ENCODE measurements at places on chromosomes 3 and 15.

DNA sequence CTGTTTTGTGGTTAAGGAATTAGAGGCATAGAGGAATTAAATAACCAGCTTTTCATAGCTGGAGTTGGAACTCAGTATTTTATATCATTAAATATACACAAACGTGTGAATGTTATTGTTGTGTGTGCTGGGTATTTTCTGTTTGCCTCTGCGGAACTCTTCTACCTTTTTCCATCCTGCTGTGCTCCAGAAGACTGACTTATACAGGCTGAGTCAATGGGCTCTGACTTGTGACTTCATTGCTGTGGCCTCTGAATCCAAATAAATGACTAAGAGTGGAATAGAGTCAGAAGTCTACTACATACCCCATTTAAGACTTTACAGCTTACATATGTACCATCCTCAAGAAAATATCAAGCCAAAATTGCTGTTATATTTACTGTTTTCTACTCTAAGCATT is 17.6 kb downstream of the ARIH1 start:
- no peak for DNase-seq

GRCh38 chr15:38668898-38669391 is 104.3 kb upstream of the RASGRP1 start:
- DNase-seq, result no peak

DNA sequence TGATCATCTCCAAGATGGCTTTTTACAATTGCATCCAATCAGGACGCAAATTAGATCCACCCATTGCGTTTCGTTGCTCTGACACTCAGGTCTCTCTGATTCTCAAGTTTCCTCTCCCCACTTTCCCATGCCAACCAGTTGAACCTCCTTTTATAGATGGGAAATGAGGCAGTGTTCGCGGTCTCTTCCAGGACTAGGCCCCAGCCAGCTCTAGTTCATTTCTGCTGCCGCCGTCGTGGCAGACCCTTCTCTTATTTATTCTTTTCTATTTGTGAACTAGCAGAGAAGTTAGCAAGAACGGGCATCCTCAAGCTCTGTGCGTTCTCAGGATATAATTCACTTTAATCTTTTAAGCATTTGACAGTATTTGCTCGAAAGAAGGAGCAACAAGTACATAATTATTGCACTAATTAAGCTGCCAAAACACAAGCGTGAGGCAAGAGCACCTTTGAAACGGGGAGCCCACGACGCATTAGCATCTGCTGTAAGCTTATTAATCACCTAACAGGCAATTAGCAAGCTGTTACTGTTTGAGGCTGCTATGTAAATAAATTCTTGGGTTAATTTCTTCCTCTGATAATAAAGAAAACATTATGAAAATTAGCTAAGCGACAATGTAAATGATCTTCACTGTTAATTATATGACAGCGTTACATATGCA is 246.4 kb upstream of the TLE3 start:
- no peak for DNase-seq

DNA sequence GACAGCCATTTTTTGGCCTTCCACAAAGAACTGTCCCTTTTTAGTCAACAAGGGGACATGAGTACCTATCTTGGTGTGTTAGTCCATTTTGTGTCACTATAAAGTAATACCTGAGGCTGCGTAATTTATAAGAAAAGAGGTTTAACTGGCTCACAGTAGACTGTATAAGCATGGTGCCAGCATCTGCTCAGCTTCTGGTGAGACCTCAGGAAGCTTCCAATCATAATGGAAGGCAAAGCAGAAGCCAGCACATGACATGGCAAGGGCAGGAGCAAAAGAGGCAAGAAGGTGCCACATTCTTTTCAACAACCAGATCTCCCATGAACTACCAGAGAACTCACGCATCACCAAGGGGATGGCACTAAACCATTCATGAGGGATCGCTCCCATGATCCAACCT is 66.1 kb upstream of the VGLL4 start:
- DNase-seq, result no peak

DNA sequence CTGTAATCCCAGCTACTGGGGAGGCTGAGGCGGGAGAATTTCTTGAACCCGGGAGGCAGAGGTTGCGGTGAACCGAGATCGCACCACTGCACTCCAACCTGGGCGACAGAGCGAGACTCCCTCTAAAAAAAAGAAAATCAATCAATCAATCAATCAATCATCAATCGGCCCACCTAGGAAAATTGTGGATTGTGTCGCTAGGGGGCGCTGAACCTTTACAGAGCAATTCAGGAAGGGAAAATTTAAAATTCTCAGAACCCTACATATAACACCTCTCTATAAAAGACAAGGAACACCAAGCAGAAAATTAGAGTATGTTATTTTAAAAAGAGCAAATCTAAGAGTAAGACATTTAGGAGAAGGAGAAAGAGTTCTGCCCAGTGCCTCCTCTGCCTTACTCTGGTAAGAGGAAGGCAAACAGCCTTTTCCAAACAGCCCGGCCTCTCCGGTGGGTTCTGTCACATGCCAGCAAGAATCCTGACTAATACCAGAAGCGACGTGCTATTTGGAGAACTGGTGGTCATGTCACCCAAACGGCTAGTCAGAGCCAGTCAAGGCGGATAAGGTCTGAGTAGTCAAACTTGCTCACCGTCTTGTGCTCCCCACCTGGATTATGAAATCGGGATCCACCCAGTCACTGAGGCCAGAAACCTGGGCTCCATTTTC is 22.3 kb upstream of the SMCO1 start:
- DNase-seq, result peak; percentile 5

All from right renal cortex interstitium (tissue), 3 donors.